Right lung (tissue), 10 donors: ENCODE measurements at places on chromosomes 1 and 21. TPM values are rescaled to one million over a fixed set of nuclear protein-coding genes. Genes with fewer than 3 reads are reported as not detected.

The UBE2U gene
- 0.68 TPM for polyA plus RNA-seq

The SPATA17 gene
- polyA plus RNA-seq = 9.7 TPM

The BOLA1 gene
- 17.6 TPM for polyA plus RNA-seq

The ARHGEF19 gene
- polyA plus RNA-seq = 66.2 TPM

The RIMKLA gene
- polyA plus RNA-seq = 0.78 TPM

The CIART gene
- 7.4 TPM for polyA plus RNA-seq

The LEPR gene
- 36.6 TPM for polyA plus RNA-seq

The VAV3 gene
- polyA plus RNA-seq = 5.9 TPM

The FAM177B gene
- 0.31 TPM for polyA plus RNA-seq

The ZFP69 gene
- 8.2 TPM for polyA plus RNA-seq
